ENCODE measurements at places on chromosomes 1 and 21.

- peak; percentile 37 for DNase-seq
These were observed 31.5 kb downstream of the PRKAA2 start for GRCh38 chr1:56676571-56677035.

GRCh38 chr1:206866062-206866461, 639 bp downstream of the IL20 start:
- no peak for DNase-seq

GRCh38 chr1:245797592-245798348, 643.0 kb downstream of the KIF26B start:
- no peak for DNase-seq

DNA sequence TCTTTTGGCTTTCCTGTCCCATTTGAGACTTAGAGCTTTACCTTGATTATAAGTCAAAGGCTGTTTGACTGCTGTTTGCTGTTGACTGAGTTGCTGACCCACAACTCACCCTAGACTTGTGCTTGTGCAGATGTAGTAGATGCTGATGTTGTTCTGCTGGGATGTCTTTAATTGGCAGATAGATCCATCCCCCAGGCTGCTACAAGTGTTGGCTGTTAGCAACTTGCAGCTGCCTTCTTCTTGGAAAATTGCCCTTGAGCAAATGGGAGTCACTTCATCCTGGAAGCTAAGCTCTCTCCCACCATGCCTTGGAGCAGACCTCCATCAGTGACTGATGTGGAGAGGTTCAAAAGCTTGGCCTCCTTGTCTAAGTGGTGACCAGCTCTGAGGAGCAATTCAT, 139.3 kb upstream of the KIAA0040 start:
- DNase-seq: no peak

DNA sequence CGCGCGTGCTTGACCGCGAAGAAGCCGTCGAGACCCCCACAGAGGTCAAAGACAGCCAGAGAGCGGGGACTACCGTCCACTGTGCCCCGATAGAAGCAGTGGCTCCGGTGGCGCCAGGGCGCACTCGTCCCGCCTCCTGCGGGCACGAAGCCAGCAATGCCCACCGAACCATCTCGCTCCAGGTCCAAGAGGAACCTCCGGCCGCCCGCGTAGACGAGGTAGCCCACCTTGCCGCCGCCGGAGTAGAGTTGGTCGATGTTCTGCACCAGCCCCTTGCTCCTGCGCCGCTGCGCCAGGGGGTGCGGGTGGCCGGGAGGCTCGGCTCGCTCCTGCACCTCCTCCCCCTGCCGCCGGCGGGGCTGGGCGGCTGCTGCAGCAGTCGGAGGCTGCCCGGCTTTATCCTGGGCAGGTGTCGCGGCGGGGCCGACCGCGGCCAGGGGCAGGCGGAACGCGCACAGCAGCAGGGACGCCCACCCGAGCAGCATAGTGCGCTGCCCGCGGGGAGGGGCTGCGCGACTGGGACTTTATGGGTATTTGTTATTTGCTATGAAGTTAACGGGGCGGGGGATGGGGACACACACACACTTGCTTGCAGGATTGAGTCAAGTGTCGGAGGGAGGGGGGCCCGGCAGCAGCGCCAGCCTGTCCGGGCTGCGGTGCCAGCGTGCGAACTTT, 844 bp downstream of the ADAMTS5 start:
- DNase-seq: no peak
